ENCODE measurements at places on chromosomes 5 and 9.

DNA sequence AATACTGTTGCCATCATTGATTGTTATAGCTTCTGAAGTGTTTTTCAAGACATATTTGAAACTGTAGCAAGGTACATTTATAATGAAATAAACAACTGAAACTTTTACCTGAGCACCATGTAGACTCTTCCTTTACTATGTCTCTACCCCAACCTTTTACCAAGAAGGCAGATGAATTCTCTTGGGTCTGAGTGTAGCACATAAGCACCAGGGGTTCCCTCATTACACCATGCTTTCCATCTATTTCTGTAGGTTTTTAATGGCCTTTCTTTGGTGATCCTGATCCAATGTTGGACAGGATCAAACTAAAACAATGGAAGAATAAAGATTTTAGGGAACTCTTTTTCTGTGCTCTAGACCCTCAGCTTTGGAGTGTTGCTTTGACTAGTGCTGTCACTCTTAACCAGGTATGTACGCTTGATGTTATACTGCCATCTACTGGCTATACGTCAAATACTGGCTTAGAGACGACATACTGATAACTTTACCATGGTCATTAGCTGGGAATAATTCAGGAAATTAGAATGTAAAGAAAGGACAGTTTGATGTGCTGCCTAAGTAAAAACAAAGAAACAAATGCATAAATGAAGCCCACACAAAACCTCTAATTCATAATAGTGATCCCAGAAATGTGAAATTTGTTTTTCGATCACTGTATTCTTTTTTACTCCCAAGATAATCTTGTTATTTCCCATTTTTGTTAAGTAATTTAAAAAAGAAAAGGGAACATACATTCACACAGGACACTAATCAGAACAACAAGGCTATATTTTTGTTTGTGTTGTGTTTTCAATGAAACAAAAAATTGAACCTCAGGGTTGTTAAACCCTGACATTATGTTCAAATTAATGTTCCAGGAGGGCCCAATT is 30.7 kb downstream of the IFNW1 start:
- no peak for DNase-seq

DNA sequence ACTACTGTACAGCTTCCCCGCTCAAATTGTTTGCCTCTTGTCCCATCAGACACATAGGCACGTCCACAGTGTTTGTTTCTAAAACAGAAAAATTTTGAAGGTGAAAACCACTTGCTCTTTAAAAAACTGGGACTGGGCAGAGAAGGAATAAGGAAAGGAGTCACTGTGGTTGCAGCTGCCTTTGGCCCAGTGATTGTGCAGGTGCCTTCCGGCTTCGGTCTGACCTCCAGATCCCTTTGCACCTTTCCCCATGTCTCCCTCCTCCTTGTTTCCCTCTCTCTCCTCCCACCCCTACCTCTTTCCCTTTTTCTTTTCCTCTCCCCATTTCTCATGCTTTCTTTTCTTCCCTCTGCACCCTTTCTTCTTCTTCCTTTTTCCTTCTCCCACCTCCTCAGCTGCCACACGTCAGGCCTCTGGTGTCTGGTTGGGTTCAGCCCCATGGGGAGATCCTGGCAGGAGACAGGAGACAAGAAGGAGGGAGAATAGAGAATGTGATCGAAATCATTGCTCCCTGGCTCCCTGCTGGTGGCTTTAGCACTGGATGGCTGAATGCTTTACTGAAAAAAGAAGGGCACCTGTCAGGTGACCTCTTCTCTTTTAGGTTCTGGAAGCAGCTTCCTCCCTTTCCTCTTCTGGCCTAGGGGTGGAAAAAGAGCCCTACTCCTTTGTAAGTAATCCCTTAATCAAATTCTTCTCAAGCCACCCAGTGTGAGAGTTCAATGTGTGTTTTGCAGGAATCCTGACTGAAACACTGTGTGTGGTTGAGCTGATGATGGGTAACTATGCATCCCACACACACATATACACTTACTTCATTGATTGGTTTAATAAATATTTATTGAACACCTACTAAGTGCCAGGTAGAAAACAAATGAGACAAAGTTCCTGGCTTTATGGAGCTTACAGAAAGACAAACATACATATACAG is 267.3 kb downstream of the MAST4 start:
- DNase-seq = no peak

GRCh38 chr9:129990269-129991010 is 52.5 kb downstream of the FNBP1 start:
- no peak for DNase-seq

- no peak for DNase-seq
Observed at GRCh38 chr5:71802673-71803072, 83.6 kb downstream of the CARTPT start.

DNA sequence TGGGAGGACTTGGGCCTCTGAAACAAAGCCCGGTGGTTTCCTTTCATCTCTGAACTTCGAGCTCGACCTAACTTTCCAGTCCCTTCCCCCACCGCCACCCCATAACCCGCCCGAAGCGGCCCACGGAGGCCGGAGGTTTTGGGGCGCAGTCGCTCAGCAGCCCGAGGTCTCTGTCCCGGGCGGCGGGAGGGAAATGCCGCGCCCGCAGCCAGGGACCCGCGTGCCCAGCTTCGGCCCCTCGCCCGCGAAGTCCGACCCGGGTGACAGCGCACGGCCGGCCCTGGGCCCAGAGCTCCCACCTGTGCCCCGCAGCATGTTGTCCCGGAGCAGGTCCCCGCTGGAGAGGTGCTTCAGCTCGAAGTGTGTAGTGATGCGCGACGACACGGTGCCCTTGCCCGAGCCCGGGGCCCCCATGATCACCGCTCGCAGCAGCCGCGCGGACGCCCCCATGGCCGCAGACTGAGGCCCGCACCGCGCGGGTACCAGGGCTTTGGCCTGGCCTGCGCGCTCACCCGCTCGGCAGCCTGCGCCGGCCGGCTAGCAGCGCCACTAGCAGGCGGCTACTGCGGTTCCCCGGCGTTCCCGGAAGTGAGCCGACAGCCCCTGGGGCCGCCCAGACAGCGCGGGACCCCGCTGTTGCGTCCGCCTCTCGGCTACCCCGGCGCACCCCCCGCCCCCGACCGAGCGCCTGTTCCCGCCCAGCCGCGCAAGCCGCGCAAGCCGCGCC is at the start of gene AK3:
Gene AK3 (minus strand): TSS at position 565 of the 727 bp plus-strand sequence. CDS start 115 bp downstream, at position 450.
- peak; percentile 87 for DNase-seq

- peak; percentile 73 for DNase-seq
Observed at GRCh38 chr5:134124289-134125038, 10.0 kb downstream of the TCF7 start.

- no peak for DNase-seq
Observed at GRCh38 chr9:123960965-123961364, 31.0 kb upstream of the DENND1A start.

DNA sequence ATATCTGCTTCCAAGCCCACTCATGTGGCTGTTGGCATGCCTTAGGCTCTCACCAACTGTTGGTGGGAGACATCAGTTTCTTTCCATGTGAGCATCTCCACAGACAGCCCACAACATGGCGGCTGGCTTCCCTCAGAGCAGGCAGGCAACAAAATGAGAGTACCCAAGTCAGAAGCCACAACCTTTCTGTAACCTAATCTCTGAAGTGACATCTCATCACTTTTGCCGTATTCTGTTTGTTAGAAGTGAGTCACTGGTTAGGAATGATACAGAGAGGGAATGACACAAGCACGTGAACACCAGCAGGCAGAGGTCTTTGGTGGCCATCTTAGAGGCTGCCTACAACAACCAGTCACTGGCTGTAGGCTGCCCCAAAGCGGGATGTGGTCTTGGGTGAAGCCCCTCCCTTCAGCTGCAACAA is 88.6 kb upstream of the RASGRF2 start:
- DNase-seq = peak; percentile 12

- DNase-seq = no peak
Observed at GRCh38 chr5:69209602-69210001, 20.2 kb downstream of the CENPH start.

DNA sequence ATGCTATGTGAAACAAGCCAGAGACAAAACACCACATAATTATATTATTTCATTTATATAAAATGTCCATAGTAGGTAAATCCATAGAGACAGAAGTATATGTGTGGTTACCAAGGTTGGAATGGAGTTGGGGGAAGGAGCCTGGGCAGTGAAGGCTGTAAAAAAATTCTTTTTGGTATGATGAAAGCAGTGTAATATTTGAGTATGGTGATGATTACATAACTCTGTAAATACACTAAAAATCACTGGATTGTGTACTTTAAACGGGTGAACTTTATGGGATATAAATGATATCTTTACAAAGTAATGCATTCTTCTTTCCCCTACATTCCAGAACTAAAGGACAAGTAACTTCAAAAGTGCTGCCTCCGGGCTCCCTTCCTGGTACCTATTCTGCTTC is 155.8 kb downstream of the SH3GL2 start:
- no peak for DNase-seq

- DNase-seq = no peak
Observed at GRCh38 chr5:9380109-9380508, 165.8 kb downstream of the SEMA5A start.

DNA sequence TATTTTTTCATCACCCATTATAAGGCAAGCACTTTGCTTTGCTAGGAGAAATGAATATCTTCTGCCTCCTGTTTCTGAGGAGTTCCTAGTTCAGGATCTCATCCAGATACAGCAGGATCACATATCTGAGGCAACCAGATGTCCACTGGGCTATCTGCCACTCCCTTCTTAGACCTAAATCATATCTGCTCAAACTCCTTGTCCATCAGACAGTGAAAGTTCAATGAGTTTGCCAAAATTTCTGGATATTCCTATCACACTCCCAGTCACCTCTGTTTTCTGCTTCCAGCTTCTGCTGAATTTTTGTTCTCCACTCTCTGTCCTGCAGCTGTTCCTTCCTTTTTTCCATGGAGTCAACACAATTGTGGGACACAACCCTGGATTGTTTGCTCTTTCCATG is 54.2 kb upstream of the BASP1 start:
- no peak for DNase-seq

All from ACHN (cell line).